Fibroblast of lung (primary cell): ENCODE measurements at places on chromosomes 1 and 21. TPM values are rescaled to one million over a fixed set of nuclear protein-coding genes. Genes with fewer than 3 reads are reported as not detected.

- H3K27me3 ChIP-seq: no peaks in the 10 kb centered on the region
- H3K27ac ChIP-seq: no peak overlapping the region
- no peak overlapping the region for H3K4me3 ChIP-seq
- peaks cover 4% of the 10 kb centered on the region for H3K4me1 ChIP-seq
Observed at GRCh38 chr1:225808136-225808535, 1.8 kb upstream of the EPHX1 start.

Gene HUNK
- polyA plus RNA-seq: 0.09 and 0.25 TPM in 2 replicates

Gene IARS2
- 34.1 and 37.8 TPM in 2 replicates for polyA plus RNA-seq

Gene ABCA4
- 0.02 and 0.07 TPM in 2 replicates for polyA plus RNA-seq

DNA sequence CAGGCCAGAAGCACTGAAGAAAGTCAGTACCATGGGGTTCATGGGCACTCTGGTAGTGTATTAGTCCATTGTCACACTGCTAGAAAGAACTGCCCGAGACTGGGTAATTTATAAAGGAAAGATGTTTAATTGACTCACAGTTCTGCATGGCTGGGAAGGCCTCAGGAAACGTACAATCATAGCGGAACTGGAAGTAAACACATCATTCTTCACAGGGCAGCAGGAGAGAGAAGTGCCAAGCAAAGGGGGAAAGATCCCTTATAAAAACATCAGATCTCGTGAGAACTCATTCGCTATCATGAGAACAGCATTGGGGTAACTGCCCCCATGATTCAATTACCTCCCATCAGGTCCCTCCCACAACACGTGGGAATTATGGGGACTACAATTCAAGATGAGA is 20.2 kb upstream of the ROR1 start:
- H3K27ac ChIP-seq: no peak overlapping the region
- no peaks in the 10 kb centered on the region for H3K27me3 ChIP-seq
- H3K36me3 ChIP-seq: no peaks in the 10 kb centered on the region
- H3K4me3 ChIP-seq: no peak overlapping the region
- H3K4me1 ChIP-seq: no peaks in the 10 kb centered on the region

Gene MMP23B
- 0.82 and 0.89 TPM in 2 replicates for polyA plus RNA-seq

Gene PROK1
- not detected in 2 replicates for polyA plus RNA-seq
